COR-L47 (cell line): ENCODE measurements at places on chromosomes 7 and 10.

- peak; percentile 76 for DNase-seq
Observed at GRCh38 chr7:120742372-120742771, 115.6 kb downstream of the TSPAN12 start.

DNA sequence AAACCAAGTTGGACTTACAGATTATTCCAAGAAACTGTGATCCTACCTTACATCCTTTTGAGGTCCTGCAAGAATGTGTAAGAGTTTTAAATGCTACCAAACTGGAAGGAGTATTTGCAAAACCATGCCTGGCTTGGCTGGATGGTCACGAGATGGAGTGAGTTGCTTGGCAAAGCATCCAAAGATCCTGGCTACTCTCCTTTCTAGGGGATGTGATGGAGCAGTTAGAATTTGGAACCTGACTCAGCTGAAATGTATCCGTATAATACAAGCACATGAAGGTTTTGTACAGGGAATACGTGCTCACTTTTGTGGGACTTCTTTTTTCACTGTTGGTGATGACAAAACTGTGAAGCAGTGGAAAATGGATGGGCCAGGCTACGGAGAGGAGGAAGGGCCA, 13.3 kb upstream of the SYPL1 start:
- no peak for DNase-seq

DNA sequence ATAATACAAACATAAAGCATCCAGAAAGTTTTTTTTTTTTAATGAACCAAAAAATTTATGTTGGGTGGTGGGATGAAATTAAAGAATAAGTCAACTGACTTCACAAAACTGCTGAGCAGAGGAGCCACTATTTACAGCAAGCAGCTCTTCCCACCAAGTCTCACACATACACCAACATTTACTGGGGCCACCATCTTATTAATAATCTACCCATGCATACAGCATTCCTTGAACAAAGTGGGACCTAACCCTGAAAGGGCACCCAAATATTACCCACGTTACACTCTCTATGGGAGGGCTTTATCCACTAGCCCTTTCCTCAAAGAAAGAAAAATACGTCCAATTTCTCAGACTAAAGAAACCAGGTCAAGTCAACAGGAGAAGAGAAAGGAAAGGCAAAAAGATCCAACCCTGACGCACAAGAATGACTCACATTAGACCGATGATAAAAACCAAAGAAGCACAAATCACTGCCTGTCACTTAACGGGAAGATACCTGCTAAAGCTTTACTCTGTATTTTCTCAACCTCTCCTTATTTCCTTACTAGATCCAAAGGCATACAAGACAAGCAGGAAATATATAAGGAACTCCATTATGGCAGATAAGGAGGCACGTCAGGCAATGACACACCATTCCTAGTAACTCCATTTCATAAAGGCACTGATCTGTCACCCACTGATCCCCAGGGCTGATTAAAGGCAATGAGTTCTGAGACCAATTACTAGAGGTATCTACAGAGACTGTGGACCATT, 141.8 kb upstream of the ASAH2 start:
- DNase-seq: no peak

DNA sequence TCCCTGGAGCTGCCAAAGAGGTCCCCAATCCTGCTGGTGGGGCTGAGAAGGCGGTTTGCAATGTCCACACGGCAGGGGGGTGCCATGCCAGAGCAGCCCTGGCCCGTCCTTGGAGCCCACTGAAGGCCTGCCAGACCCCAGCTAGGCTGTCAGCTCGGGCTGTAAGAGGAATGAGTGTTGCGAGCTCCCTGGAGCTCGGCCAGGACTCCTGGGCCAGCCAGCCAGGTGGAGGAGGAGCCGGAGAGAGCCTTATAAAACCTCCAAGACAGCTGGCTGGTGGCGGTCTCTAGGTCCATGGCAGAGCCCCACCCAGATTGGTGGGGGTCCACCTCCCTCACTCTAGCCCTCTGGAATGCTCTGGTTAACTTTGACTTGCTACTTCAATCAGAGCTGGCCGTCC, 55.1 kb upstream of the CALN1 start:
- no peak for DNase-seq

DNA sequence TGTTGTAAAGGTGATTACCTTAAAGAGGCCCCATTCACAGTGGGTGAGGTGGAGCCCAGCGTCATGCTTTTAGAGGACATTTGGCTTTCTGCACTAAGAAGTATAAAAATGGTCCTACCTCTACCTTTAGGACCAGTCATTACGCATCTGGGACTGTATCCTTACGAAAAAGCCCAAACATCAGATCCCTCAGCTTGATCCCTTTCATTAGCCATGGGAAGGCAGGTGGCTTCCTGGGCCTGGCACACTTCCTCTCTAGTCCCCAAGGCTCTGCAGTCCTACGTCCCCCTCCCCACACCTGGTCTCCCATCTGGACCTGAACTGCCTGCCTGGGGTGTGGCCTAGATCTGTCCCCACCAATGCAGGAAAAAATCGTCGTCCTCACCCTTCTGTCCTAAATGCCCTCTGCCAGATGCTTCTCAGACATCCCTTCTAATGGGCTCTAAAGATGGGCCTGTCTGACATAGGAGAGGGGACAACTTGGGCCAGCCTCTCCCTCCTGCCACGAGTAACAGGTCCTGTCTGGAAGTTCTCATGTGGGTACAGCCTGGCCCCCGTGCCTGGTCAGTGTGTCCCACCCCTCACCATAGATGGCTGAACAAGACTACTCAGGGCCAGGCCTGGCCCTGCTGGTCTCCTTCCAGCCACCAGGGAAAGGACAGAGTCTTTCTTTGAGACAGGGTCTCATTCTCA, 11.8 kb upstream of the SLC18A3 start:
- DNase-seq: no peak

- DNase-seq: no peak
Observed at GRCh38 chr7:85070967-85071628, 115.8 kb downstream of the SEMA3D start.

GRCh38 chr10:29443745-29444523, 155.1 kb downstream of the LYZL1 start:
- no peak for DNase-seq

GRCh38 chr7:74282748-74283459, 6.3 kb upstream of the CLIP2 start:
- DNase-seq: no peak

- no peak for DNase-seq
Observed at GRCh38 chr7:54764861-54765260, 5.8 kb upstream of the SEC61G start.

GRCh38 chr10:68231817-68232251, at the start of gene ATOH7:
ATOH7 (minus strand) TSS chr10:68232113; CDS start chr10:68231677, 436 bp downstream.
- no peak for DNase-seq

DNA sequence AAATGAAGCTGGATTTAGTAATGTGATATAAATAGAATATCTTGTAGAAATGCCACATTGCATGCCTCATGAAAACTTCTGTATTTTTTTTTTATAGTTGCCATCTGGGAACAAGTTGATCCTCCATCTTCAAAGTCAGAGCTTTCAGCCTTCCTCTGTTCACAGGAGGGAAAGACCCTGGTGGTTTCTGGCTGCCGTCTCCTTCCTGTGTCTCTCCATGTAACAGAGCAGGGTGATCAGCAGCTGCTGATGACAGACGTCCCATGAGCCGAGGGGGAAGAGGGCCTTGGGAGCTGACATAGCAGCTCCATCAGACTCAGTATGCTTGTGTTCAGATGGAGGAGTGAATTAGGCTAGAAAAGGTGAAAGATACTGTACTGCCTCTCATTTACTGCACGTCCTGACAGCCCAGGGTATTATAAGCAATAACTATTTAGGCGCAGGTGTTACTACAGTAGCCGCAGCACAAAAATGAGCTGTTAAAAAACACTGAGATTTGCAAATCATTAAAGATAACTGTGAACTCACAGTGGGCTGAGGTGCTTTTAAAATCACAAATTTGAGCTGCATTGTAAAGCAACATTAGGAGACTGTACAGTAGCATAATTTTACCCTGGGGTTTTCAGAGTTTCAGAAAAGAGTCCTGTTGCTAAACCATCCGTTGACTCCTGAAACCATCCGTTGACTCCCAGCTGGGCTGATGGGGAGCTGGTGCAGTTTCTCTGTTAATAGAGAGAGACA, 103.3 kb downstream of the CFAP58 start:
- DNase-seq: no peak

- no peak for DNase-seq
Observed at GRCh38 chr10:47046321-47047126, 135.3 kb downstream of the PTPN20 start.

DNA sequence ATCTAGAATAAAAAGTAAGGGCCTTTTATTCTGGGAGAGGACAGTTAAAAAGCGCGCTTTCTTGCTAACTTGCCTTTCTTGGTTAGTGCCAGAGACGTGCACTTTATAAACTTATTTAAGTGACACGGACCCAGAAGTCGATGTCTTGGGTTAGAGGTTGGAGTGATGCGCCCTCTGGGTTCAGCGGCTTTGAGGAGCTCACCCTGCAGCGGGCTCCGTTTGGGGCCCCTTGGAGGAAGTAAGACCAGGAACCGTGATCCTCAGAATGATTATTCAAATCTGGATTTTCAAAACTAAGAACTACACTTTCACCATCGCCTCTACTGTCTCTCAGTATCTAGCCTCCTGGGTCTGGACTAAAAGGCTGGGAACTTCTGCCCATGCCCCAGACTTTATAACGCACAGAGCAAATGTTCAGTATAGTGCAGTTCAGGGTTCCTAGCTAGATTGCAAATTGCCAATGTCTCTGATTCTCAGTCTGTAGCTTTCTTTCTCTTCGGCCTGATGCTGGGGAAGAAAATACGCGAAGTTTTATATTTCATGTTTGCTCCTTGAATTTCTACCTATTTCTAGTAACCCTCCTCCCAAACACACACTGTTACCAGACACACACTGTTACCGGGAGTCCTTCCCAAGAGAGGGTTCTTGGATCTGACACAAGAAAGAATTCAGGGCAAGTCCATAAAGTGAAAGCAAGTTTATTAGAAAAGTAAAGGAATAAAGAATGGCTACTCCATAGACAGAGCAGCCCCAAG, 18.6 kb upstream of the SMO start:
- DNase-seq: no peak

GRCh38 chr10:93070378-93071176, 3.1 kb upstream of the CYP26A1 start:
- no peak for DNase-seq

- DNase-seq: no peak
Observed at GRCh38 chr10:70169011-70169410, 1.3 kb downstream of the SAR1A start.

DNA sequence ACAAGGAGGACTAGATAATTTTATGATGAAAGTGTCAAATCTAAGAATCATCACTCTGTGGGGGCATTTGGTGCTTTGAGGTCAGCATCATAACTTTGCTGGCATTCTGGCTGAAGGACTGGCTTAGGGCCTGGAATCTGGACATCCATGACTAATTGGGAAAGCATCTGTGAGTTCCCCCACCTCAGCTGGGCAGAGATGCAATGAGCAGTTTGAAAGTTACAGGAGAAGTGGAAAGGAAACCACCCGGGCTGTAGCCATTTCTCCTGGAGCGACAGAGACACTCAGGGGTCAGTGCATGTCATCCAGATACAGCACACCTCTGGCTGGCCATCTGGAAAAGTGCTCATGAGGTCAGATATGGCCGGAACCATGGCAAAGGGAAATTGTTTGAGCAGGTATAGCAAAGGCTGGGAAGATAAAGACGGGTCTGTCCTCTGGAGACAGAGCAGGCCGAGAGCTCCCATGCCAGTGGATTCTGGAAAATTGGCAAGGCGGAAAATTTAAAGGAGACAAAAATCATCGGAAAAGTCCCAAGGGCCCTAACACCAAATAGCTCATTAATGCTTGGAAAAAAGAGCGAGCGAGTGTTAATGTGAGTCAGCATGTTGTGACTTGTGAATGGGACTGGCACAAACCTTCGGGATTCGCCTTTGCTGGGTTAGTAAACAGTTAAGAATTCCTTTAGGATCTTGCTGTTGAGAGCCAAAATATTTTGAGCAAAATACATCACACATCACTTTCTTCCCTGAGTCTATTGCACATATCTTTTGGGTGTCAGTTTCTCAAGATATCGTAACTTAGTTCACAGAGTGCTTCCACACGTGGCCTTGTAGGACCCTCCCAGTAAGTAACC, 188.4 kb upstream of the AGK start:
- DNase-seq: no peak

DNA sequence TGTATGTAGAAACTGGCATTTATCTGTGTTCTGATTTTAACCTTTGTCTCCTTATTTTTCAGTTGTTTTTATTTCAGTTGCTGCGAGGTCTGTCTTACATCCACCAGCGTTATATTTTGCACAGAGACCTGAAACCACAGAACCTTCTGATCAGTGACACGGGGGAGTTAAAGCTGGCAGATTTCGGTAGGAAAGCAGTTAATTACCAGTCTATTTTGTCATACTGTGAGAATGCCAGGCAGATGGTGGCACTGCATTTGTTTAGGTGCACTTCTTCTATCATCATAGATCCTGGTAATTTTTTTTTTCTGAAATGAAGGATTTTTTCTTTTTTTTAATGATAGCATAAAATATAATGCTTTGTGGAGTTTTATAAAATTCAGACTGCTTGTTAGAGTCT, 321.4 kb downstream of the CDK14 start:
- DNase-seq: no peak

DNA sequence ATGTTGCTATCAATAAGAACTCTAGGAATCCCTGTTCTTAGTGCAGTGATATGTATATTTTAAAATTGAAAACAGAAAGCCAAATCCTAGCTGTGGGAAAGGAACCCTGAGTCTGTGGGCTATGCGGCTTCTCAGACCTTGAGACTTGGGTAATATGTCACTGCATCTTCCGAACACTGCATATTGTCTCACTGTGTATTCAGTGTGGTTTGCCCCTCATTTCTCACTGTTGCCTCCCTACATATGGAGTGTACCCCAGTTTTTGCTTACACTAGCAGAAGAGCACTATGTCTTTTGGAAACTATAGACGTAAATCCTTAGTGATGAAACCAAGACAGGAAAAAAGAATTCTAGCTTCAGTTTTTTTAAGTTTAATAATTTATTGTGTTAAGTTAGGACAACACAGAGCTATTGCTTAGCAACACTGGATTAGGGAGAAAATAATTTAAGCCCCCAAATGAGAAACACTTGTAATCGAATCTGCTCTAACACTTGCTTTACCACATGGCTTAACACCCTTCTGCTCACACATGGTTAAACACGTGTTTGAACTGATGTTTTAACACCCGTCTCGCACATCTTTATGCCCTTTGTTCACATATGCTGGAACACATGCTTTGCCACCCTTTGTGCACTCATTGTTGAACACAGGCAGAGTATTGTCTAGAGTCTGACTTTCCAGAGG, 251.3 kb downstream of the VTI1A start:
- DNase-seq: no peak

GRCh38 chr10:128514536-128514935, 388.3 kb upstream of the MKI67 start:
- no peak for DNase-seq

GRCh38 chr10:5343979-5344378, 20.8 kb upstream of the UCN3 start:
- DNase-seq: no peak
